ENCODE measurements at places on chromosomes 6 and 20.

DNA sequence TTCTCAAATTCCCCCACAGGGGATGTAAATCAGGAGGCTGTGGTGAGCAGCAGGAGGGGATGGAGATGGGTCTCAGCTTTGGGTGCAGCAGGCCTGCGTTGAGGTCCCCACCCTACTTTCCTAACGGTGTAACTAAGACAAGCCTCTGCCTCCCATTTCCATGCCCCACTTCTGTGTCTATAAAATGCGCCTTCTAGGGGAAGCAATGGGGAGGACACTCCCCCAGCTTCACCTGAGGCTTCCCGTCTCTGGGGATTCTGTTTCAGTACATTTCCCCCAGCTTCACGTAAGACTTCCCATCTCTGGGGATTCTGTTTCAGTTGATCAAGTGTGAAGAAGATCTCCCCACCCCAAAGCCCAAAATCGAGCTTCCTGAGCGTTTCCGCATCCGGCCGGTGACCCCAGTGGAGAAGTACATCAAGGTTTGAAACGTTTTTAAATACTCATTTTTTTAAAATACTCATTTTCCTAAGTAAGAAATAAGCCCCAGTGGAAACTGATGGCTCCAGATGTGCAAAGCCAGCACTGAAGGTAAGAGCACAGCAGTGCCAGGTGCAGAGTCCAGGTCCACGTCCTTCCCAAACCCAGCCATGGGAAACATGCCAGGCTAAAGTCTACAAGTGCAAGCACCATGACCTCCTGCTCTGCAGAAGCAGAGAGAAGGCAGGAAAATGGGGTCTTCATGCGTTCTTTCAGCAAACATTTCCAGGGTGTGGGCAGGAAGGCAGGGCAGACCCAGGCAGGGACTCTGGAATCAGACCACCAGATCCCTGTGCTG, 73.1 kb downstream of the ANKRD60 start:
- no peak for DNase-seq

DNA sequence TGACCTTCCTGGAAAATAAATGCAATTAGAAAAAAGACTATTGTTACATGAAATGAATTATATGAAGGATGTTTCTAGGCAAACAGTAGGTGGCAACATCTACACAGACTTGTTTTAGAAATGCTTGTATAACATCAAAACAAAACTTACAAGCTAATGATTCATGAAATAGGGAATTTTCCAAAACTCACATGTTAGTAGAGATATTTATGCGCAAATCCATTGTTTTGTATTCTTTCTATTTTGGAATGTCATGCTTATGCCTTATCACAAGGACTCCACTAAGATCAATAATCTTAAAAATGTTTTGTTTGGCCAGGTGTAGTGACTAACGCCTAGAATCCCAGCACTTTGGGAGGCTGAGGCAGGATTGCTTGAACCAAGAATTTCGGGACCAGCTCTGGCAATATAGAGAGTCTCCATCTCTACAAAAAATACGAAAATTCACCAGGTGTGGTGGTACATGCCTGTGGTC, 32.3 kb upstream of the LGSN start:
- peak; percentile 31 for DNase-seq

DNA sequence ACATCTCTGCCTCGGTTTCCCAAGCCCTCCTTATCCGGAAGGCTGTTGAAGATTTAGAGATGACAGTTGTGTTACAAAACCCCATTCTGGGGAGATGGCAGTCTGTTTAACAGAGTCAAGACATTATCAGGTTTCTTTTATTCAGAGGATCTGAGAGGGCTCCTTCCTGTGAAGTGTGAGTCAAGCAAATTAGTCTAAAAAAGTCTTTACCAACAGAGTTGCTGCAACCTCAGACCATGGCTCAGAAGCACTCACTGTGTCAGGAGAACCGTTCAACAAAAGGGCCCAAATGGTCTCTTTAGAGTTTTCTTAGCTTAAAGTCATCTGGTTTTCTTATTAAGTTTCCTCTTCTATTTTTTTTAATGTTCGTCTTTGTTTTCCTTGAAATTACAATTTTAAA, 717.8 kb downstream of the EPM2A start:
- DNase-seq: peak; percentile 26

DNA sequence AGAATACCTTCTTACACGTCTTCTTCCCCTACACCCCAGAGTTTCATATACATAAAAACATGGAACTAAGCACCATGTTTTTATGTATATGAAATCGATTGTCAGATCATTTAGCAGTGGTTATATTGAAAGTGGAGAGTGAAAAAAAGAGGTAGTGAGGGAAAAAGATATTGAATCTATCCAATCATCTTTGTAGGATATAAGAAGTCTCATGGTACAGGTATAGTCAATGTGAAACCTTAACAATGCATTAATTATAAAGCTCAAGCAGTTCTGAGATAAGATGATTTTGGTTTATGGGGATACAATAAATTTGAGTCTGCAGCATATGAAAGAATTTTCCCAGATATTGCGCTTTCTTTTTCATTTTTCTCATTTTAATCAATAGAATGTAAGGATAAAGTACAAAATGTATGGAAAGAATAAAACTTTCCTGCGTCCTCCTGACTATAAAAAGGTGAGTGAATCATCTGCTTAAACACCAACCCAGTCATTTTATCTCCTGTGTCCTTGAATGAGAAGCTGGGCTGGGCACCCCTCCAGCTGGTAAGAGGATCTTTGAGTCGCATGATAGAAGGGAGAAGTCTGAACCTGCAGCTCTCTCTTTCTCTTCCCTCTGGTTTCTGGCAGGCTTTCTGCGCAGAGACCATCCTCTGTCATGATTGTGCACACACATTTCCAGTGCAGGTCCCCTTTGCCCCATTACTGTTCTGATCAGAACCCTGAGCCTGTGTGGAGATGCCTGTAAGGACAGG, 28.1 kb upstream of the AKIRIN2 start:
- DNase-seq: peak; percentile 49

- DNase-seq: no peak
Observed at GRCh38 chr6:119686240-119686639, 336.7 kb upstream of the MAN1A1 start.

- no peak for DNase-seq
Observed at GRCh38 chr6:110815015-110815410, 256 bp downstream of the CDK19 start.

- DNase-seq: no peak
Observed at GRCh38 chr6:99736302-99736701, 129.7 kb downstream of the PRDM13 start.

GRCh38 chr6:4794140-4794707, 18.0 kb downstream of the CDYL start:
- DNase-seq: no peak

- DNase-seq: no peak
Observed at GRCh38 chr6:164078532-164079274, 664.2 kb downstream of the QKI start.

DNA sequence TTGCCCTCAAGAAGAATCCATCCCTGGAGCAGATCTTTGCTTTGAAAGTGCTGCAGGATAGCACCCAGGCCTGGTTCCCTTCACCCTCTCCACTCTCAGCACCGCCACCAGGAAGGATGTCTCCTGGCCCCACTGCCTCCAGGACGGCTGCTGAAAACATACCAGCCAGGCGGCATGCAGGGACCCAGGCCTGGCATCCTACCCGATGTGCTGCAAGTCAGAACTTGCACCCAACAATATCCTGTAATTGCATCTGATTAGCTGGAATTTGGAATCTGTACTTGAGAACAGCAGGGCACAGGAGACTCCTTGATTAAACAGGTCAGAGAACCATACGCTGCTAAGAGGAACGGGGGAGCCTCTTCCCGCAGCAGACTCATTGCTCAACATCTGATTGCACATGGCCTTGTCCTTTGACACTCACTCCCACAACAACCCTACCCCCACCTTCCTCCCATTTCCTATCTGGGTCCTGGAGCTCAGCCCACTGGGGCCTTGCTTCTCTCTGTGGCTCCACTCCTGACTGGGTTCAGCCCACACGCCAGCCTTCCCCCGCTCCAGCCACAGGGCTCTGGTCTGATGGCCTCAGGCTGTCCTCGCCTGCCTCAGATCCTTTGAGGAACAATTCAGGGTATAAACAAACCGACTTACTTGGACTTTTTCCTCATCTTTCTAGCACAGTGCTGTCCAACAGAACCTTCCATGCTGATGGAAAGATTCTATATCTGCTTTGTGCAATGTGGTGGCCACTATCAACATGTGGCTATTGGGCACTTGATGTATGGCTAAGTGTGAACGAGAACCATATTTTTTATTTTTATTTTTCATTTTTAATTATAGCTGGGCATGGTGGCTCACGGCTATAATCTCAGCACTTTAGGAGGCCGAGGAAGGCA, 78.0 kb downstream of the FGD2 start:
- peak; percentile 98 for DNase-seq

DNA sequence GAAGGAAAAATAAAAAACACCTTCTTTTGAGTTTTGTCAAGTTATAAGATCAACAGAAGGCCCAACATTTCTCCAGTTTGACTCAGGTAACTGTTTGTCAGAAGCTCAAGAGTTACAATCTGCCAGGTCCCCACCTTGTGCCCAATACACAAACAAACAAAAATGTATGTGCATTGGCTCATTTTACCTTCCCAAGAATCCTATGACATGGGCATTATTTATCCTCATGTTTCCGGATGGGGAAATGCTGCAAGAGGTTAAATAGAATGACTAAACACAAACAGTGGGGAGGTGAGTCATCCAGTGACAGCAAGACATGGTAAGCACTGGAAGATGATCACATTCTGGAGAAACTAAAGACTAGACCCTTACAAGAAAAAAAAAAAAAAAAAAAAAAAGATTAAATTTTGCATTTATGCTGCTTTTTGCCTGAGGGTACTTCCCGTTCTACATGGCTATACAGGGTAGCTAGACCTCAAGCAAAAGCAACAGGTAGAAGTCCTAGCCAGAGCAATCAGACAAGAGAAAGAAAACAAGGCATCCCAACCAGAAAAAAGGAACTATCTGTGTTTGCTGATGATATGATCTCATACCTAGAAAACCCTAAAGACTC, 23.6 kb upstream of the ANKRD60 start:
- peak; percentile 58 for DNase-seq

GRCh38 chr6:12608016-12608860, 108.3 kb upstream of the PHACTR1 start:
- peak; percentile 84 for DNase-seq
